ENCODE measurements at places on chromosomes 3 and 15. TPM values are rescaled to one million over a fixed set of nuclear protein-coding genes. Genes with fewer than 3 reads are reported as not detected.

DNA sequence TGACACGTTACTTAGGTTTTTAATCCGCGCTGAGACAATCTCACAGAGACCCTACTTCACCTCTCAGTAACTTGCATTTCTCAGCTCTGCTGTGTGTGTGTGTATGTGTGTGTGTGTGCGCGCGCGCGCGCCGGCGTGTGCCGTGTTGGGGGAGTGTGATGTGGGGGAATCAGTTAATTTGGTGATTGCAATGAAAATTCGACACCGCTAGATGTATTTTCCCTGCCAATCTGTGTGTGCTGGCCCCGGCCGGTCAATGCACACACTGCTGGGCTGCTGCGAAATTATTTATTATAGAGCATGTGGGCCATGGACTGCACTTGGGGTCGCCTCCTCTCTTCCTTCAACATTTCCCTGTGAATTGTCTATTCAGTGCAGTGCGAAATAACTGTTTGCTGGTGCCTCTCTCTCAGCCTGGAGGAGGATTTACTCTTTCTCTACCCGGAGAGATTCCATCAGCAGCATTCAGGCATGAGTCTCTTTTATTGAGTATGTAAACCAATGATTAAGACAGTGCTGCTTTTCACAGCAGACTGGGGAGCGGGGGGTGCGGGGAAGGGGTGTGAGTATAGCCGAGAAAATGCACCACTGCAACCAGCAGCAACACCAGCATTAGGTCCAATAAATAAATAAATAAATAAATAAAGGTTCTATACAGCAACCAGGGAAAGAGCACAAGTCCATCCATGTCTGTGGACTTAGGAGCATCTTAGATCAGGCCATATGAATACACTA lies 2.9 kb downstream of the CADM2 start:
- peaks cover 27% of the 10 kb centered on the region for H3K27me3 ChIP-seq
- H3K27ac ChIP-seq: no peak overlapping the region
- H3K4me3 ChIP-seq: no peak overlapping the region

- H3K27me3 ChIP-seq: no peaks in the 10 kb centered on the region
- H3K4me1 ChIP-seq: no peaks in the 10 kb centered on the region
- H3K36me3 ChIP-seq: no peaks in the 10 kb centered on the region
These were observed 441.2 kb downstream of the ROBO1 start for GRCh38 chr3:79326642-79327041.

BFSP2 gene
- total RNA-seq: 0.42 TPM

- H3K27me3 ChIP-seq: no peaks in the 10 kb centered on the region
- peaks cover 27% of the 10 kb centered on the region for H3K4me1 ChIP-seq
- no peak overlapping the region for H3K27ac ChIP-seq
- DNase-seq: no peak
- peaks cover 58% of the 10 kb centered on the region for H3K36me3 ChIP-seq
These were observed 13.2 kb downstream of the GHRL start for GRCh38 chr3:10279384-10280176.
